ENCODE measurements at places on chromosomes 7 and 10. TPM values are rescaled to one million over a fixed set of nuclear protein-coding genes. Genes with fewer than 3 reads are reported as not detected.

DNA sequence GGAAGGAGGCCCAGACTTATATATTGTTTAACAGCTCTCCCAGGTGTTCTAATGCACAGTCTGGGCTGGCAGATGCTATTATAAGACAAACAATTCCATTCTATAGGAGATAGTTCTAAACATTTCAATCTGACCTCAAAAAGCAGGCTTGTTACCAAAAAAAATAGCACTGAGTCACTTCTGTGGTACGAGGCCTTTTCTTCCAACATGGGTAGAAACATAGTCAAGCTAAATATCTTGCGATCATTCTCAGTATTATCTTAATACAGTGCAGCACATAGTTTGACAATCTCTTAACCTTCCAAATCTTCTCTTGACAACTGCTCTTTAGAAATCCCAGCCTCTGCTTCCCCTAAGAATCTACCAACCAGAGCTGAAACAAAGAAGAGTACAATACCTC lies 46.6 kb upstream of the MKX start:
- no peak for DNase-seq

DNA sequence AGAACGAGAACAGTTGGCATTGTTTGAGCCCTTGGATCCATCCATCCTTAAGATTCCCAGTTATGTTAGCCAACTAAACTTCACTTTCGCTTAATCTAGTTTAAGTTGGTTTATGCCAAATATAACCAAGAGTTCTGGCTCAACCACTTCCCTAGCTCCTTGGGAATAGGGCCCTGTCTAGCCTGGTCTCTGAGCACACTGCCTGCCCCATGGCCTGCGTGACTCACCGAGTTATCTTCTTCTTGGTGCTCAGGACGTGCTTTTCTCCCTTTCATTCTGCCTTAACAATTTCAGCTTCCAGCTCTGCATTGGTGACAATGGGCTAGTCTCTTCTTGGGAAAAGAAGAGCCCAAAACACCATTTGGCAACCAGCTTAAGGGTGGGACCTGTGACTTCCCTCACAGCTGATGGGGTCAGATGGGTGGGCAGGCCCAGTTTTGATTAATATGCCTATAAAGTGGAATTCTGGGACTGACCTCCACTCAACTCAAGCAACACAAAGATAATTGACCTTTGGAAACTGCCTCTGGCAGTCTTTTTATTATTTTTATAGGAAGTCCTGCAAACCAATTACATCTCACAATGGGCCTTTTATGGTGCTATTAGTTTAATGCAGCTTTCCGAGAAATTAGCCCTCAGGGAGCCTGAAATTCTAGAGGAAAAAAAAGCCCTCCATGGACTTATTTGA lies 126.4 kb downstream of the CFAP58 start:
- DNase-seq = no peak

The C7orf33 gene
- total RNA-seq = not detected

The AGMO gene
- total RNA-seq = 1.4 TPM

DNA sequence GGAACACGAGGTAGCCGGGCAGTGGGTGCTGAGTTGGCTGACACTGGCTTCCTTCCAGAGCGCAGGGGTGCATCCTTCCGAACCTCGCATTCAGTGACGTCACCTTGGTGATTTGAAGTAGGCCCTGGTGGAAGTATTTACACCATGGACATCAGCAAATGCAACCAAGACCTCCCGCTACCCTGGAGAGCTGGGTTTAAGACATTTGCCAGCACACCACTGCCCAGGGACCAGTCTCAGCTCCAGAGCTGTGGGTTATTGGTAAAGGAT lies 106.4 kb upstream of the GPR26 start:
- no peak for DNase-seq

The GJD4 gene
- total RNA-seq = not detected

GRCh38 chr7:22884911-22885788 lies 62.5 kb upstream of the TOMM7 start:
- no peak for DNase-seq

The TMEM176B gene
- 24.6 TPM for total RNA-seq

The SLC18A3 gene
- total RNA-seq = not detected

DNA sequence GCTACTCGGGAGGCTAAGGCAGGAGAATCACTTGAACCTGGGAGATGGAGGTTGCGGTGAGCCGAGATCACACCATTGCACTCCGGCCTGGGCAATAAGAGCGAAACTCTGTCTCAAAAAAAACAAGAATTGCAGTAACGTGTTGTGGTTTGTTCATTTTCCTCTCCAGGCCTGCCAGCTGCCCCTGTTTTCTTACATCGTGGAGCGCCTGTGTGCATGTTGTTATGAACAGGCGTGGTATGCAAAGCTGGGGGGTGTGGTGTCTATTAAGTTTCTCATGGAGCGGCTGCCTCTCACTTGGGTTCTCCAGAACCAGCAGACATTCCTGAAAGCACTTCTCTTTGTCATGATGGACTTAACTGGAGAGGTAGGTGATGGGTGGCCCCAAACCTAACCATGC lies 52.1 kb downstream of the TRRAP start:
- DNase-seq = no peak

GRCh38 chr10:18437486-18437885 lies 213.9 kb downstream of the NSUN6 start:
- no peak for DNase-seq

The CALCR gene
- 0.49 TPM for total RNA-seq

- peak; percentile 88 for DNase-seq
Observed at GRCh38 chr10:128339753-128340152, 213.5 kb upstream of the MKI67 start.

- DNase-seq = no peak
Observed at GRCh38 chr10:21499701-21500577, 25.5 kb downstream of the SKIDA1 start.
